ENCODE measurements at places on chromosomes 12 and 14. TPM values are rescaled to one million over a fixed set of nuclear protein-coding genes. Genes with fewer than 3 reads are reported as not detected.

Gene PLEK2
- 111 TPM for total RNA-seq

Gene WNT1
- total RNA-seq = not detected

Gene MAP3K9
- 13.8 TPM for total RNA-seq

Gene LBHD2
- not detected for total RNA-seq

Gene MIP
- not detected for total RNA-seq

Gene RNASE3
- not detected for total RNA-seq

Gene SPRYD3
- 18.7 TPM for total RNA-seq

Gene KLHL33
- total RNA-seq = not detected
